ENCODE measurements at places on chromosomes 3 and 15.

- DNase-seq: no peak
Measured at GRCh38 chr3:192675958-192676649, 51.2 kb downstream of the FGF12 start.

DNA sequence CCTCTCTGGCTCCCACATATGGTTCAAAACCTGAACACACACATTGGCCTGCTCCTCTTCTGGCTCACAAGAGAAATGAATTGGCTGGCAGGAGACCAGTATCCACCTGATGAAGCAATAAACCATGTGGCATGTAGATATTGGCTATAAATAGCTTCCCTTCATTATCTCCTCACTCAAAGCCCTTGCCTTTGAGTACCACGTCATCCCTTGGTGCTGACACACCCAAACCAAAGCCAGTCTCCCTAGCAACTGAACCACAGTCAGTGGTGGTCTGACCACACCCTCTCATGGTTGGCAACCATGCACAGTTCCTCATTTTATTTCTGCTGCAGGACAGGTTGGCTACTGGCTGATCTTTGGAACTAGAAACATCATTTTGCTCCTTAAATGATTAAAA is 98.8 kb downstream of the ZNF621 start:
- no peak for DNase-seq

GRCh38 chr3:166275024-166275390 is 437.8 kb upstream of the BCHE start:
- DNase-seq: no peak

GRCh38 chr3:172321035-172321434 is 127.2 kb downstream of the GHSR start:
- DNase-seq: no peak

- no peak for DNase-seq
Measured at GRCh38 chr3:186406669-186407635, 44.9 kb upstream of the DGKG start.

GRCh38 chr3:140731440-140732119 is 53.7 kb downstream of the TRIM42 start:
- no peak for DNase-seq

DNA sequence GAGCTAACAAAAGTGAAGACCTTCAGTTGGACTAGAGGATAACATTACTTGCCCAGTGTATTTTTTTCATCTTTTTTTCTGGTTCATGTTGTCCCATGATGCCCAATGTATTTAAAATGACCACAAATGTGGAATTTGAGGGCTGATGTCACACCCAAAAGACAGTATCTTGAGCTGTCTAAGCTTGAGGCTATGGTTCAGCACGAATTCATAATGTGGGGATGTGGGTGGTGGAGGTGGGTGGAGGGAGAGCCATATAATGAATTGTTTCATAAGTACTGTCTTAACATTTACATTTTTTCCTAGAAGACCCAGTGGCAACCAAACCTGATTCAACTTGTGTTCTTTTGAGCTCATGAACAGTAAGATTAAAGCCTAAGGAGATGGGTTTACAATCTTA is 37.5 kb downstream of the CHAC1 start:
- no peak for DNase-seq

GRCh38 chr3:71228156-71228866 is 355.2 kb downstream of the FOXP1 start:
- DNase-seq: no peak

DNA sequence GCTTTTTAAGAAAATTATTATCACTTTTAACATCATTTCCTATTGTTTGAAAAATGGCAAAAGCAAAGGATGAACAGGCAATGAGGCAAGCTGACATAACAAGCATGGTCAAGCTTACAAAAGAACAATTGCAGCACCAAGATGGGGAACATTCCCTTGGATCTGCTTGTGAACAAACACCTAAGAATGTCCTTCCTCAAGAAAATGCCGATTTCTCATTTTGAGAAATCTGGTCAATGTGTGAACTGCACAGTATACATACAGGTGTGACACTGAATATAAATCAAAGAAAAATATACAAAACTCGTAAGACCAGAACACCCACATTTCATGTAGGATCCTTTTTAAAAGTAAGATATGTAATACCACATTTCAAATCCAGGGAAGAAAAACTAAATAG is 58.9 kb downstream of the LRRFIP2 start:
- DNase-seq: peak; percentile 46

- DNase-seq: no peak
Measured at GRCh38 chr3:4222574-4223175, 80.5 kb upstream of the SETMAR start.

DNA sequence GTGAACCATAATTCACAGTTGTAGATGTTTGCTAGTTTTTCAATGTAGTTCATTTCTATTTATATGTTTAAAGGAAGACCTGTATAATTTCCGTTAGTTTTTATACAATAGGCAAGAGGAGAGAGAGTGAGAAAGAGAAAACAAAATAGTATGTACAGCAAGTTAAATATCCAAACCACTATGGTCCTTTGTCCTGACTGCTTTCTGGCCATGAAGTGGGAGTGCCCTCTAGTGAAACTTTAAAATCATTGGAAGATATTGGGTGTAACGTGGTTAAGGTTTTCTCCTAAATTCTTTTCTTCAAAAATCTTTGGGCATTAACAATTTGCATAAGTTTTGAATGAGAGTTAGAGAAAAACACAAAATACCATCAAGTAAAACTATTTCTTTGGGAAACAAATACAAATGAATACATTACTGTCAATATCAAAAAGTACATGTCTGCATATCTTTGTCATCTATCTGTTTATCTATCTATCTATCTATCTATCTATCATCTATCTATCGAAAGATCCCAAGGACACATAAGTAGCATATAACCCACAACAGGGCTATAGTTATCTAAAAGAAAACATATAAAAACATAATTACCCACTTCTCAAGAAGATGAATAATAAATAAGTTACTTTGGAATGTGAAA is 534.6 kb upstream of the ATP11B start:
- DNase-seq: peak; percentile 5

DNA sequence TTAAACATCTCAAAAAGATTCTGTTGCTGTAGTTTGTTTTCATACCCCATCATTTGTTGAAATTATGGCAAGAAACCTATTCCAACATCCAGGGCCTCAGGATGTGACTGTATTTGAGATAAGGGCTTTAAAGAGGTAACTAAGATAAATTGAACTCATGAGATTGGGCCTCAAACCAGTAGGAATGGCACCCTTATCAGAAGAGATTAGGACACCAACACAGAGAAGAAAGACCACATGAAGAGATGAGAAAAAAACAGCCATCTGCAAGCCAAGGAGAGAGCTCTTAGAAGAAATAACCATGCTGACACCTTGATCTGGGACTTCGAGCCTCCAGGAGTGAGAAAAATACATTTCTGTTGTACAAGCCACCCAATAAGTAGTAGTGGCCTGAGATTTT is 157.7 kb downstream of the CGGBP1 start:
- DNase-seq: no peak

- DNase-seq: no peak
Measured at GRCh38 chr15:40277471-40277870, 5.4 kb downstream of the ANKRD63 start.

DNA sequence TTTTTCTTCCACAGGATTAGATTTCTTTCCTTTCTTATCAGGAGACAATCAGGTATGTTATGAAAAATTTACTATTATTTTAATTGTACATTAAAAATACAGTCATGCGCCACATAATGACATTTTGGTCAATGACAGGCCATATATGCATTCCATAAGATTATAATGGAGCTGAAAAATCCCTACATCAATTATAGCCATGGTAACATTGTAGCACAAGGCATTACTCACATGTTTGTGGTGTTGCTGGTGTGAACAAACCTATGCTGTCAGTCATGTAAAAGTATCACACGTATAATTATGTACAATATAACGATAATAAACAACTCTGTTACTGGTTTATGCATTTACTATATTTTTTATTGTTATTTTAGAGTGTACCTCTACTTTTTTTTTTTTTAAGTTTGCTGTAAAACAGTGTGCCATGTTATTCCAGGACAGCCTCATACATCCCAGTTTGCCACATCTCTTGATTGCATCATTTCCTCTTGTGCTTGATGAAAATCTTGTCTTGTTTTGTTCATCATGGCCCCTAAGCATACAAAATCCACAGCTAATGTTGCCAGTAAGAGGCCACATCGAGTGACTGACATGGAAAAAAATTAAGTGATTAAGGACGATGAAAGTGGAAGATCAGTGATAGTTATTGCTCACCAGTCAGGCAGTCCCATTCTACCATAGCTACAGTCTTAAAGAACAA is 21.4 kb downstream of the CALML4 start:
- peak; percentile 30 for DNase-seq

DNA sequence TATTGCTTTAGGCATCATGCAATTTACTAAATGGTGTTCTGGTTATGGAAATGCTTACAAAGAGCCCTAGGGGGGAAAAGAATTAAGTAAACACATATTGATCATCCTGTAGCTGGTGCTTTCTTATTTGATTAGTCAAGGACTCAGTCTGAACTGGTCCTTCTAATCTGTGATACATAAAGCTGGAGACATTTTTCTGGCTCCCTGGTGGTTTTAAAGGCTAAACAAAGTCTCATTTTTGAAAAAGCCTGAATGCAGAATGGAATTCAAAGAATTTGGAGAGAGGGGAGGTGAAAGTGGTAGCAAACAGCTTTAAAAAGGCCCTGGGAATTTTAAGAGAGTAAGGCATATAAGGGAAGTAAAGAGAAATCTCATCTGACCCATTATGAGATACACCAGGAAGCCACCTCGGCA is 149.7 kb downstream of the RBMS3 start:
- no peak for DNase-seq

- DNase-seq: no peak
Measured at GRCh38 chr15:61146091-61146930, 82.8 kb downstream of the RORA start.

DNA sequence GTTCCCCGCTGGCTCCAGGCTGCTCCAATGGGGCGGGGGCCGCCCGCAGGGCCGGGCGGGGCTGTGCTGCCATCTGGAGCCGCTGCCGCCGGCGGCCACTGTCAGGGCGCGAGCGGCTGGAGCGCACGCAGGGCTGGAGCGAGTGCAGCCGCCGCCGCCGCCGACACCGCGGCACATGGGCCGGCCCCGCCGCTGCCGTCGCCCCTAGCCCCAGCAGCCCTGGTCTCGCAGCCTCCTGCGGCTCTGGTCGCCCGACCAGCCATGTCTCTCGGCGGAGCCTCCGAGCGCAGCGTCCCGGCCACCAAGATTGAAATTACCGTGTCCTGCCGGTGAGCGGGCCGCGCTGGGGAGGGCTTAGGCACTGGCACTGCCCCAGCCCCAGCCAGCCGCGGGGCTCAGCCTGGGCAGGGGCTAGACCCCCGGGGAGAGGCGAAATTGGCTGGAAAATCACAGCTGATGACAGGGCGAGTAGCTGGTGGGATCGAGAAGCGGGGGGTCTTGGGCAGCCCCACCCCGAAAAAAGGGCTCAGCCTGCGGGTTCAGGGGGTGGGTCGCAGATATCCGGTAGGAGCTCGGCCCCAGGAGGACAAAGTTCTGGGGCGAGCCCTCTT is at the start of gene CPNE9:
Gene CPNE9, plus strand, starts transcription at position 98 of the 611 bp plus-strand sequence. Its CDS starts 164 bp downstream, at position 262.
- DNase-seq: no peak

GRCh38 chr3:107588217-107588616 is 65.5 kb downstream of the BBX start:
- no peak for DNase-seq

DNA sequence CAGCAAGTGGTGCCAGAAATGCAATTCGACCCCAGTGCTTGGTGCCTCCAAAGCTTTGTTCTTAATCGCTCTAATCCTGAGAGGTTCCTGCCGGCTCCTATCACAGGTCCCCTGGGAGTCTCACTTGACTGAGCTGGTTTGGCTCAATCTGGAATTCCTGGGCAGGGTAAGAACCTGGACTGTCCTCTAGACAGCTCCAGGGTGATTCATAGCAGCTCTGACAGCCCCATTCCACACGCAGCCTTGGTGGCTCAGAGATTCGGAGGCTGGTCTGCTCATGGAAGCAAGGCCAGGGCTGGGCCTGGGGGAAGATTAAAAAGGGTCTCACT is 37.9 kb downstream of the MYO5C start:
- no peak for DNase-seq

GRCh38 chr3:155210736-155211135 is 82.7 kb downstream of the STRIT1 start:
- DNase-seq: no peak

DNA sequence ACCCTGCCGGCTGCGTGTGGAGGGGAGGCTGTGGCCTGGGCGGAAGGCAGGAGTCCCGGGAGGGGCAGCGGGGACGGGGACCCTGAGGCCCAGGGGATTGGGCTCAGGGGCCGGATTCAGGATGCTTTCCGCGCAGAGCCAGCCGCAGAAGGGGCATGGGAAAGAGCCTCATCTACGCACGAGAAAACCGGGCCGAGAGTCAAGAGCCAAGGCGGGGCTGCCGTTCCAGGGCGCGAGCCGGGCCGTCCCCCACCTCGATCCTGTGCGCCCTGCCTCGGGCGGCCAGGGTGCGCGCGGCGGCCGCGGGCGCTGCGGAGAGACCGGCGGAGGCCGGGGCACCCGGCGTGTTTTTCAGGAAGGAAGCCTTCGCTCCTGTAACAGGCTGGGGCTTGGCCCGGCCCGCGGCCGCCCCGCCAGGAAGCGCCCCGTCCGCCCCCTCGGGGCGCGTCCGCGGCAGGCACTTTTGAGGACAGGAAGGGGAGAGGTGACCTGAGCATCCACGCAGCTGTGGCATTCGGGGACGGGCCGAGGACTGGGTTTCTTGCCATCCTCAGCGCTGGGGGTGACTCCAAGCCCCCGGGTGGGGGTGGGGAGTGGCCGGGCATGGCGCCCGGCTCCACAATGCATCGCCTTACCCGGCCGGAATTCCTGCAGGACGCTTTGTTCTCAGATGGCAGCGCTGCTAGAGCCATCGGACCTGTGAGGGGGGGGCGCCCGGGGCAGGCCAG is 62.3 kb upstream of the GATA2 start:
- DNase-seq: no peak

Data from skeletal muscle cell (primary cell).